Pulmonary artery endothelial cell (primary cell): ENCODE measurements at places on chromosomes 6 and 20. TPM values are rescaled to one million over a fixed set of nuclear protein-coding genes. Genes with fewer than 3 reads are reported as not detected.

TSPO2 gene
- total RNA-seq: not detected in 2 replicates

FAM209A gene
- total RNA-seq: not detected in 2 replicates

LY6G6F gene
- not detected in 2 replicates for total RNA-seq

SLC16A10 gene
- total RNA-seq: not detected in 2 replicates

RIPPLY2 gene
- total RNA-seq: under 0.01 TPM in 1 of 2 replicates, not detected in the other

ECT2L gene
- total RNA-seq: not detected in 2 replicates

SLC22A2 gene
- not detected in 2 replicates for total RNA-seq

KHDC1L gene
- total RNA-seq: not detected in 2 replicates

BTBD3 gene
- 21.2 and 32.4 TPM in 2 replicates for total RNA-seq

CD24 gene
- 0.92 and 2.5 TPM in 2 replicates for total RNA-seq

PLAGL1 gene
- total RNA-seq: 8.8 and 19.7 TPM in 2 replicates

UBE3D gene
- total RNA-seq: 5.1 and 6.3 TPM in 2 replicates

AVP gene
- not detected in 2 replicates for total RNA-seq

RIMS4 gene
- total RNA-seq: not detected in 2 replicates

IRAK1BP1 gene
- total RNA-seq: 3.0 and 4.5 TPM in 2 replicates

ERVFRD-1 gene
- 0.04 TPM in 1 of 2 replicates, not detected in the other for total RNA-seq

NT5DC1 gene
- total RNA-seq: 9.5 and 14.6 TPM in 2 replicates

GLO1 gene
- total RNA-seq: 151 and 188 TPM in 2 replicates

NRSN1 gene
- total RNA-seq: not detected in 2 replicates

COL19A1 gene
- not detected in 2 replicates for total RNA-seq

NKAIN4 gene
- not detected in 2 replicates for total RNA-seq

GLP1R gene
- not detected in 2 replicates for total RNA-seq

HLA-DRA gene
- total RNA-seq: not detected in 2 replicates

EFCAB8 gene
- 0.04 and 0.07 TPM in 2 replicates for total RNA-seq

EYA2 gene
- not detected in 2 replicates for total RNA-seq

C4A gene
- total RNA-seq: 0.46 and 1.3 TPM in 2 replicates

SLC17A2 gene
- not detected in 2 replicates for total RNA-seq

PAK5 gene
- not detected in 2 replicates for total RNA-seq

PET117 gene
- total RNA-seq: 10.2 and 11.8 TPM in 2 replicates

CCM2L gene
- total RNA-seq: 6.4 and 10.3 TPM in 2 replicates

PRL gene
- total RNA-seq: not detected in 2 replicates

GGT7 gene
- 1.8 and 2.3 TPM in 2 replicates for total RNA-seq

IYD gene
- 0.07 TPM in 1 of 2 replicates, not detected in the other for total RNA-seq

MAP3K5 gene
- total RNA-seq: 25.8 and 34.8 TPM in 2 replicates

BPIFB1 gene
- total RNA-seq: not detected in 2 replicates

TDRD6 gene
- 0.04 TPM in 1 of 2 replicates, not detected in the other for total RNA-seq
